ENCODE measurements at places on chromosomes 13 and 19.

DNA sequence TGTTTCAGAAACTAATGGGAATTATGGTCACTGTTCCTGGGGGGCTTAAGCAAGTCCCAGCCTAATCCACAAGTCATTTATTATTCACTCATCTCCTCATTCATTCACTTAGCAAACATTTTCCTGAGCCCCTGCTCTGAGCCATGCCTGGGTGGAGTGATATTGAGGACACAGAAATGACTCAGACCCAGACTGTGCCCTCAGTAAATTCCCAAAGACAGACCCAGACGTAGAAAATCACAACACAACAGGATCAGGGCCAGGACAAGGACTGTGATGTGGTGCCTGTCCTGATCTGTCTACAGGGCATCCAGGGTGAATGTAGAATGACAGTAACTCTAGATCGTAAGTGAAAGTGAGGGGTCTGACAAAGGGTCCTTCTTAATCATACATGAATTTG is 7.0 kb upstream of the SPACA6 start:
- DNase-seq: no peak

DNA sequence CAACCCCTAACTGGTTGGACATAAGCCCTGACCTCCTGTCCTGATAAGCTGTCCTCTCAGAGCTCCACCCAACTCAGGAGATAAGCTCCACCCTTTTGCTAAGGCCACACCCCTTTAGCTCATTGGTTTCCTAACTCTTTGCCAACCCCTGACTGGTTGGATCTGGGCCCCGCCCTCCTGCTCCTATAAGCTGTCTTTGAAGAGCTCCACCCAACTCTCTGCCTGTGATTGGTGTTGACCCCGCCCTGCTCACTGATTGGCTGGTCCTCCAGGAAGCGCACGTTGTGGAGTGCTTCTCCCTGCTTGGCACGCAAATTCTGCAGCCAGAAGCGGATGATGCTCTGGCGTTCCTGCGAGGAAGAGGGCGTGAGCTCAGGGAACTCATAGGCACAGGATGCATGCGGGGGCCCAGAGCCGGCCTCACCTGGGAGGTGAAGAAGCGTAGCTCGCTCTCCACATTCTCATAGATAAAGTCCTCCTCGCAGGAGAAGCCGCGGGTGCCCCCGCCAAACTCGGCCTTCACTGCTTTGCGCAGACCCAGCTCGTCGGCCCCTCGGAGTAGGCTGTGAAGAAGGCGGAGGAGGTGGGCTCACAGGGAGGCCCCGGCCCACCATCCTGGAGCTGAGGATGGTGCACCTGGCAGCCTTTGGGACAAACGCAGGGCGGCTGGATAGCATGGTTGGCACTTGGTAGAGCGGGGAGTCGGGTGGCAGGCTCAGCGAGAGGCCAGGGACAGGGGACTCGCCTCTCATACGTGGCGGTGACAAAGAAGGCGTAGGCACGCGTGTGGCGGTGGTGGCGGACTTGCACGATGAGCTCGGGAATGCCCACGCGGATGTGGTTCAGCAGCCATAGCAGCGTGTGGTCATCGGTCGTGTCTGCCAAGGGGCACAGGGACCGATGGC is 1.7 kb downstream of the ANO8 start:
- no peak for DNase-seq

- DNase-seq: no peak
Measured at GRCh38 chr13:48188131-48188530, 44.9 kb upstream of the ITM2B start.

- no peak for DNase-seq
Measured at GRCh38 chr13:97327506-97328221, 105.5 kb downstream of the MBNL2 start.

DNA sequence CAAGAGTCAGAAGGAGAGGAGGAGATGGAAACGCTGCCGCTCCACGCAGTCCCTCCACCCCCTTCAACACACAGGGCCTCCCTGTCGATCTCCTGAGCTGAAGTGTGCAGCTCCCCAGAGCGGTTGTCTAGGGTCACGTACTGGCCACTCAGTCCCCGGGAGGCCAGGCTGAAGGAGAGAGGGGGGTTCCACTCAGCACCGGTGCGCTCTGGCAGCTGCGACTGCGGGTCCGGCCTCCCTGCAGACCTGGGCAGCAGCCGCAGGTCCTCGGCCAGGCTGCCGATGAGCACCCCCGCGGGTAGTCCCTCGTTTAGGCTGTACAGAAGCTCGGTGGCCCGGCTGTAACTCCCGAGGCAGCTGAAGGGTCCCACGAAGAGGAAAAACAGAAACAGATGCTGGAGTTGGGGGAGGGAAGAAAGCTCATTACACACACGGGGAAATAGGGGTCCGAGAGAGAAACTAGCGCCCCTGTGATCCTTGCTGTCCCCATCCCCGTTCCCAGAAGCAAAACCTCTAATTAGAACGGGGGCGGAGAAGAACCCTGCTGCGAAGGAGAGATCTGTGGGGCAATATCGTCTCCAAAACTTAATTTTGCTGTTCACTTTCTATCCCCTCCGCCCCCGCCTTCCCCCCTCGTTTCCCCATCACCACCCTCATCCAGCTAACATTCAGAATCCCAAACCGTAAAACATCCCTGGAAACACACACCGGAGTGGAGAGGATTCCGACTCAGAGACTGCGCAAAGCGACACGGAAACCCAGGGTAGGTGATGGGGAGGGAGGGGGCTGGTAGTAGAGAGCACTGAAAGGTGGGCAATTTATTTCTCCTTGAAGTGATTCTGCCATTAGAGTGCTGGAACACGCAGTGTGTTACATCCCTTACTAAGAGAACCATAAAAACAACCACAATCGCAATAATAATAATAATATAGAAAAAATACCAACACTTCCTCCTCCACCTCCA is 1.8 kb downstream of the PCDH20 start:
- no peak for DNase-seq

DNA sequence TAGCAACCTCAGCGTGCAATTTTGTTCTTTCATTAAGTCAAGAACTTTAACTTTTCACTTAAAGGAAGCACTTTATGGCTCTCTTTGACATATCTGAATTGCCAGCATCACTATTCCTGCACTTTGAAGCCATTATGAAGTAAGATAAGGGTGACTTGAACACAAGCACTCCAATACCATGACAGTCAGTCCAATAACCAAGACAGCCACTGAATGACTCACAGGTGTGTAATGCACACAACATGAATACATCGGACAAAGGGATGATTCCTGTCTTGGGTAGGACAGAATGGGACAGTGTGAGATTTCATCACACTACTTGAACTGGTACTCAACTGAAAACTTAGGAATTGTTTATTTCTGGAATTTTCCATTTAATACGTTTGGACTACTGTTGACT is 233.7 kb upstream of the IPO5 start:
- no peak for DNase-seq

- DNase-seq: no peak
Measured at GRCh38 chr13:53783471-53783870, 754.9 kb downstream of the OLFM4 start.

DNA sequence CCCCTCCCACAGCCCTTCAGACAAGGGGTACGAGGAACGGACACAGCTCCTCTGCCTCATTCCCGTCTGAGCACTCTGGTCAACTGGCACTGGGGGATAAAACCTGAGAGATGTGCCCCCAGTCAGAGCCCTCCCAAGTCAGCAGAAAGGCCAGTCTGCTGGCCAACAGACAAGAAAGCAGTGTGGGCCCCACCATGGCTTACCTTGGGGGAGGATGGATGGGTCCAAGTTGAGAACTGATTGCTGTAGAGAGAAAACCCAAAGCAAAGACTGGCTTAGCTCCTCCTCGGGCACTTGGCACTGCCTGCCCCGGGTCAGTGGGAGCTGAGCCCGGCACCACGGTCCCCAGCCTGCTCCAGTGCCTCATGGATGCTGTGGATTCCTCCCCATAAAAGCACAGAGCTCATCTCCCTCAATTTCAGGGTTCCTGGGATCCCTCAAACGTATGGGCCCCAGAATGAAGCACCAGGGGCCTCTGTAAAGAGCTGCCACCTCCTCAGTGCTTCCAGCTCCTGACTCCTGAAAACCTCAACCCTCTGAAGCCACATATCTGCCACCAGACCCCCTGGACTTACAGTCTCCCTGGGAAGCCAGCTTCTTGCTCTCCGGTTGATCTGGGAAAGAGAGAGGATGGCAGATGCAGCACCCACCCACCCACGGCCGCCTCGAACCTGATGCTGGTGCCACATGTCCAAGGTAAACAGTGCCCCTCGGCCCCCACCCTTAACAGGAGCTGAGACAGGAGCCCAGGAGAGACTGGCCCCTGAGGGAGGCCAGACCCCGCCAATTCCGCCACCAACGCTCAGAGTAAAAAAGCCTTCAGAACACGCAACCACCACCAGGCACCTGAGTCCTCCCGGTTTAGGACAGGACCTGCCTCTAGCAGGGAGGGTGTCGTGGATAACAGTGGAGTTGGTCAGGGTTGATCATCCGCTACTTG is 3.3 kb downstream of the KHSRP start:
- no peak for DNase-seq

- DNase-seq: no peak
Measured at GRCh38 chr13:46345866-46346265, 41.2 kb downstream of the RUBCNL start.

GRCh38 chr13:50735071-50735470 is 108.4 kb downstream of the DLEU7 start:
- DNase-seq: no peak

GRCh38 chr19:19745496-19746285 is 12.8 kb upstream of the ZNF14 start:
- DNase-seq: no peak

GRCh38 chr13:48018637-48019036 is 17.6 kb upstream of the SUCLA2 start:
- no peak for DNase-seq

GRCh38 chr13:27020415-27020814 is 151.2 kb downstream of the USP12 start:
- no peak for DNase-seq

DNA sequence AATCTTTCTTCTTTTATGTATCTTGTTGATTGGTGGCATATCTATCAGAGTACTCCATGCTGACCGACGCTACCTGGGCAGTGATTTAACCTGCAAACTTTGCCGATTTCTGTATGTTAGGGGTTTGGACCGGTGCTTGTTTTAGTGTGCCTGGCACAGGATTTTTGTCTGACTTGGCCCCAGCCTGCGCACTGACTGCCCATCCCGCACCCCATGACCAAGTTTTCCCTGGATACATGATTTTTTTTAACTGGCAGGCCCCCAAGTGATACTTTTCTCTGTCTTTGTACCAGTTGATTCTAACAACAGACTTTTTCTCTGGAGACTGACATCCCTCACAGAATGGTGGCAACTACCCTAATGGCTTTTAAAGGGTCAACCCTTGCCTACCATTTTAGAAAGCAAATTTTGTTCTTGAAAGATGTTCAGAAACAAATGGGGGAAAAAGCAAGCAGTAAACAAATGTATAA is 69.0 kb upstream of the C1QTNF9B start:
- no peak for DNase-seq

- DNase-seq: no peak
Measured at GRCh38 chr13:113639616-113640262, 18.3 kb downstream of the ATP4B start.

GRCh38 chr19:18340990-18341868 is 831 bp downstream of the PGPEP1 start:
- no peak for DNase-seq

- no peak for DNase-seq
Measured at GRCh38 chr13:107600971-107601370, 614.4 kb downstream of the LIG4 start.

- no peak for DNase-seq
Measured at GRCh38 chr19:45455707-45456499, 11.9 kb upstream of the FOSB start.

- no peak for DNase-seq
Measured at GRCh38 chr13:52695856-52696255, 43.2 kb downstream of the SUGT1 start.

GRCh38 chr19:56477429-56478338 is 539 bp upstream of the ZNF667 start:
- DNase-seq: peak; percentile 80

DNA sequence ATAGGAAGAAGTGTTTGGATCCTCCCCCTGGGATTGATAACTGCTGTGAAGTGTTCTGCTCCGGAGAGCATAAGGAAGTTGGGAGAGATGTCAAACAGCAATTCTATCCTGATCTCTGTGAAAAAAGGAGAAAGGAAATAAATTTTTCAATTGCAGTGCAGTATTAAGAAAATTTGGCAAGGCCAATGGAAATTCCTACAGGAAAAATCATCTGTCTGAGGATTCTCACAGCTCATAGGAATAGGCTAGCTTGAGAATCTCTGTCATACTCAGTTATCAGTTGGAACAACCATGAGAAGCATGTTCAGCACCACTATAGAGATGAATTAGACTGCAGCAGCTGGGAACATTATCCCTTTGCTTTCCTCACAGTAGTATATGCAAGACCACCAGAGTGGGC is 1238.9 kb upstream of the MIR17HG start:
- no peak for DNase-seq

DNA sequence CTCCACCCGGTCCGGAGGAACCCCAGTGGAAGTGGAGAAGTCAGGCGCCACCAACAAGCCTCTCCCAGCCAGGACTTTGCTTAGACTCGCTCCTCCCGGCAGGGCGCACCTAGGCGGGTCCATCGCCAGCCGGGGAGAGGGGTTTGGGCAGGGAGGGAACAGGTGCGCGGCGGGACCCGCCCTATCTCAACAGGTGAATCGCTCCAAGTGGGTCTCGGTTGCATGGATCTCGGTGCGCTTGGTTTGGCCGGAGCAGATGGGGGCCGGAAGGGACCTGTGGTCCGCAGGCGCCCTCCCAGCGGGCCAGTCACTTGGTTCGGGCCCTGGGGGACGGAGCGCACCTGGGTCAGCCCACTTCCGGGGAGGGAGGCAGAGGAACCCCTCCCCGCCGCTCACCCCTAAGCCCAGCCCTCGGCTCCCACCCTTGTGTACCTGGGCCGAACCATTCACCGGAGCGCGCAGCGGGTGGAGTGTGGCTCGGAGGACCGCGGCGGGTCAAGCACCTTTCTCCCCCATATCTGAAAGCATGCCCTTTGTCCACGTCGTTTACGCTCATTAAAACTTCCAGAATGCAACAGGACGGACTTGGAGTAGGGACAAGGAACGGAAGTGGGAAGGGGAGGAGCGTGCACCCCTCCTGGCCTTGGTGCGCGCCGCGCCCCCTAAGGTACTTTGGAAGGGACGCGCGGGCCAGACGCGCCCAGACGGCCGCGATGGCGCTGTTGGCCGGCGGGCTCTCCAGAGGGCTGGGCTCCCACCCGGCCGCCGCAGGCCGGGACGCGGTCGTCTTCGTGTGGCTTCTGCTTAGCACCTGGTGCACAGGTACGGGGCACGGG is at the start of gene LSR:
Gene LSR (plus strand): TSS at position 693 of the 836 bp plus-strand sequence. CDS start 21 bp downstream, at position 714.
- DNase-seq: peak; percentile 78

DNA sequence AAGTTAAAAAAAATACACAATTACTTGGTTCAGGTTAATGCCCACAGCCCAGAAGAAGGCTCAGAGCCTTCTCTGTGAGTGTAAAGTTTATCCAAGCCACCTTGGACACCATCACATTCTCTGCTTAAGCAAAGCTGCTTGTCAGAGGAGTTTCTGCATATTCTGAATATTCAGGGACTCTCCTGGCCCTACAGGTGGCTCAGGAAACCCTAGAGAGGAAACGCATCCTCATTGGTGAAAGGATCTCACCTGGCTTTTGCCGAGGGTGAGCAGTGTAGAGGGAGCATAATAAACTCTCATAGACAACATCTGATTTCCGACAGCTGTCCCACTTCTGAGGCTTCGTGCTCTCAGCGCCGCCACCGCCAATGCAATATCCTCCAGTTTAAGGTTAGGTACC is 239.9 kb upstream of the TSHZ3 start:
- DNase-seq: no peak

- no peak for DNase-seq
Measured at GRCh38 chr13:111335298-111335697, 14.9 kb downstream of the TEX29 start.

All from right renal pelvis (tissue), 4 donors.